ENCODE measurements at places on chromosomes 11 and 22.

DNA sequence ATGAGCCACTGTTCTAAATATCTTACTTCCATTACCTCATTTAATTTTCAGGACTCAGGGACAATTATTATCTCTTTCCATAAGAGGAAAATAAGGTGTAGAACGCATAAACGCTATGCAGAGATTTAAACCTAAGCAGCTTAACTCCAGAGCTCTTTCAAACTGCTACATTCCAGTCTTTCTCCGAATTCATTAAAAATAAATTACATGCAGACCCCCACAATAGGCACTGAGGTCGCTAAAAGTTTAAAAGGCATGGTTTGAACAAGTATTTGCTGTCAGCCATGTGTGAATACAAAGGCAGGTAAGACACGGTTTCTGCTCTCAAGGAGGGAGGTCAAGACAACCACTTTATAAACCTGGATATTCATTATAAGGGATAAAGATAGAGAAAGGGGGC, 983 bp downstream of the NARS2 start:
- DNase-seq: no peak

DNA sequence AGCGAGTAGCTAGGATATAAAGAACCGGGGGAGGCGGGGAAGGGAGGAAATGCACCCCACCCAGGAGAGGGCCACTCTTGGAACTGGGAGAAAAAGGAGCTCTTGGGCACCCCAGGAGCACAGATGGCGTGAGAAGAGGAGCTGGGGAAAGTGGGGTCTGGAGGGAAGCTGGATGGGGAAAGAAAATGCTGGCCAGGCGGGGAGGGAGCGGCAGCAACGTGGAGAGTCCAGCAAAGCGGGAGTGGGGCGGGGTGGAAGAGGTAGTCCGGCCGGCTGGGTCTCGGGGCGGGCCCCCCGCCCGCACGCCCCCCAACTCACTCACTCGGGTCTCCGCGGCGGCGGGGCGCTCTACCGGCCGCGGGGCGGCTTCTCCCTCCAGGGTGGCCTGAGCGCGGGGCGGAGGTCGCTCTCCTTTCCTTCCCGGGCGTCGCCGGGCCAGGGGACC, 522 bp downstream of the TOB2 start:
- DNase-seq: no peak

DNA sequence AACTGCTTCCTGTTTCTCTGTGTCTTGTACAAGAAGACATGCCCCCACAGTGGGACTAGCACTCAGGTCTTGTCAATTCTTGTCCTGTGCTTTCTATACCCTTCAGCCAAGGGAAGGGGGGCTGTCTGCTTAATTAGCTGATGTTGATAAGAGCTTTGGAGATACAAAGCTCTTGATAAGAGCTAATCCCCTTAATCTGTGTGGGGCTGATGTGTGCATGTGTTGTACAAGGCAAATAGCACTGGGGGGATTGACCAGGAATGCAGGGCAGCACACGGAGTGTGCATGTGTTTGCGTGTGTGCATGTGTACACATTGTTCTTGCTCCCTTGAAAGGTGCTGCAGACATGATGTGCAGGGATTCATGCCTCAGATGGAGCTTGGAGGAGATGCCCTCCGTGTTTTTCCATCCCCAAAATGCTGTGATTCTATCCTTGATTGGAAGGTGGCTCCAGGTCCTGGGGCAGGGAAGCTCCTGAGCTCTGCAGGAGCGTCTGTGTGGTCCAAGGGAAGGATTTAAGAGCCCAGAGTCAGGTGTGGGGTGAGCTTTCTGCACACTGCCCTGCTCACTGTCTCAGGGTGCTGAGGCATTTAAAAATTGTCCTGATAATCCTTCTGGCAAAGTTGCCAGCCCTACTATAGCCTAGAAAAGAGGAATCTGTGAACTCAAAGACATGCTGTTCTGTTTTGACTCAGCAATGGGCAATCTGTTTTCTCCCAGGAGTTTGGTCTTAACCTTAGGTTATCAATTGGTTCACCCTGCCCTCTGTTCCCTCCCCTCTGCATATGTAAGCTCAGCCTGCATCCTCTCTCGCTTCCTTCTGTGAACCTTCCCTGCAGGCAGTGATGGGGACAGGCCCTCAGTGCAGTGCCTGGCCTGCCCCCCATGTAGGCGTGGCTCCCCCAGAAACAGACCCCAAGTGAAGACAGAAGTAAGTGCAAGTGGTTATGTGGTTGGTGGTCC, 102.0 kb downstream of the GRIK4 start:
- DNase-seq: no peak

DNA sequence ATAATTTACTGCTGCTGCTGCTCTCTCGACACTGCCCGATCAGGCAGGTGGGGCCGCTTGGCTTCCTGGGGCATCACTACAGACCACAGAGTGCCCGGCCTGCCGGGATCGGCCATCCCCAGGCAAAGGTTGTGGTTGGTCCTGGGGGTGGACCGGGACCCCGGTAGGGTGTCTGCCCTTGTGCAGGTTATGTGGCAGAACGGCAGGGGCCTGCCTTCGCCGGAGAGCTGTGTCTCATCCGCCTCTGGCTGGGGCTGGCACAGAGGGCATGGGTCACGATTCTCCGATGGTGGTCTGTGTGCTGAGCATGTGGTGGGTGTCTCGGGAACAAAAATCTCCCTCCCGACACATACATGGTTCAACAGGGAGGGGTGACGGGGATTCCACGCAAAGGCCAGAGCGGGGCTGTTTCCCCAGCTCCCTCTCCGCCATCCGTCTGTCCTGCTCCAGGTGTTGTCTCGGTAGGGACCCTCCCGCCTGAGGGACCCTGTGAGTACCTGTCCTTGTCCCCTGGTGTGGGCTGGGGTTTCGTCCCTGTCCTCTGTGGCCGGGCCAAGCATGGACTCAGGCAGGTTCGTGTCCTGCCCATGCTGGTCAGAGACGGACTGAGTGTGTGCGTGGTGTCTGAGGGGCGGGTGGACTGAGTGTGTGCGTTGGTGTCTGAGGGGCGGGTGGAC, 7.8 kb downstream of the GRAMD4 start:
- no peak for DNase-seq
